Inflammatory macrophage treated with lipopolysaccharide for 4 hours (primary cell): ENCODE measurements at places on chromosomes 2 and 18.
A peak's percentile ranks its signal among the peaks of the same experiment; 100 is the strongest.

GRCh38 chr18:45069546-45069945 is 388.9 kb downstream of the SETBP1 start:
- no peak for DNase-seq

GRCh38 chr18:34493566-34494358 is 216.3 kb upstream of the DTNA start:
- peak; percentile 26 for DNase-seq

DNA sequence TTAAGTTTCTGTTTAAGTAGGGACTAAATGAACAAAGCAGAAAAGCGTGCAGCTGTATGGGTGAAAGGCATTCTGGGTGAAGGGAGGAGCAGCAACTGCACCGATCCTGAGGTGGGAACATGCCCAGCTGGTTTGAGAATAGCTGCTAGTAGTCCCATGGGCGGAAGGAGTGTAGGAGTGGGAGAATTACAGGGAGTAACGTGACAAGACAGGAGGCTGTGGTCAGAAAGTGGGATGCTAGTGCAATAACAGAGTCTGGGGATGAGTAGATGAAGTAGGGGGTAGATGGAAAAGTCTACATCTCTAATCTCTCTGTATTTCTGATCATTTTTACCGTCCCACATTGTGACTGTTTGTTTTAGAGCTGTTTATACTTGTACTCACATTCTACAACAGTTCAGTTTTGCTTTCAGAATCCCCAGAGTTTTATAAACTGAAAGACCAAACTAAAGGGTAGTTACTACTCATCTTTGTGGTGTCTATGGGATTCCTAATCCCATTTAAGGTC is 118.9 kb downstream of the LCLAT1 start:
- no peak for DNase-seq

GRCh38 chr2:157466764-157467163 is 22.9 kb upstream of the CYTIP start:
- peak; percentile 78 for DNase-seq

GRCh38 chr2:65724336-65724735 is 291.9 kb upstream of the SPRED2 start:
- peak; percentile 85 for DNase-seq

- peak; percentile 77 for DNase-seq
Measured at GRCh38 chr2:241609859-241610793, 26.8 kb downstream of the THAP4 start.
